ENCODE measurements at places on chromosomes 4 and X.

GRCh38 chr4:15436513-15436912 lies 8.7 kb downstream of the C1QTNF7 start:
- DNase-seq: no peak

GRCh38 chrX:115559672-115560071 lies 1.3 kb upstream of the PLS3 start:
- DNase-seq: no peak

DNA sequence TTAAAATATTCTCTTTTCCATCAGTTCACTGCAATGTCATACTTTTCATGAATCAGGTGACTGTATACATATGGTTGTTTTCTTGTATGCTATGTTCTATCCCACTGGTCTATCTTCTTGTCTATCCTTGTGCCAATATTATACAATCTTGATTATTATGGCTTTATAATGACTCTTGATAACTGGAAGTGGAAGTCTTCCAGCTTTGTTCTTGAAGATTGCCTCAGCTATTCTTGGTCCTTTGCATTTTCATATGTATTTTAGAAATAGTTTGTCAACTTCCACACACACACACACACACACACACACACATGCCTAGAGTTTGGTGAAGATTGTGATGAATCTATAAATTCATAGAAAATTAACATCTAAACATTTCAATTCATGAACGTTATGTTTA lies 67.9 kb downstream of the SHROOM3 start:
- no peak for DNase-seq

- no peak for DNase-seq
Observed at GRCh38 chr4:38030023-38030422, 69.8 kb downstream of the PTTG2 start.

- peak; percentile 65 for DNase-seq
Observed at GRCh38 chr4:153142700-153143438, 61.4 kb upstream of the TRIM2 start.
